ENCODE measurements at places on chromosomes 3 and 15.

DNA sequence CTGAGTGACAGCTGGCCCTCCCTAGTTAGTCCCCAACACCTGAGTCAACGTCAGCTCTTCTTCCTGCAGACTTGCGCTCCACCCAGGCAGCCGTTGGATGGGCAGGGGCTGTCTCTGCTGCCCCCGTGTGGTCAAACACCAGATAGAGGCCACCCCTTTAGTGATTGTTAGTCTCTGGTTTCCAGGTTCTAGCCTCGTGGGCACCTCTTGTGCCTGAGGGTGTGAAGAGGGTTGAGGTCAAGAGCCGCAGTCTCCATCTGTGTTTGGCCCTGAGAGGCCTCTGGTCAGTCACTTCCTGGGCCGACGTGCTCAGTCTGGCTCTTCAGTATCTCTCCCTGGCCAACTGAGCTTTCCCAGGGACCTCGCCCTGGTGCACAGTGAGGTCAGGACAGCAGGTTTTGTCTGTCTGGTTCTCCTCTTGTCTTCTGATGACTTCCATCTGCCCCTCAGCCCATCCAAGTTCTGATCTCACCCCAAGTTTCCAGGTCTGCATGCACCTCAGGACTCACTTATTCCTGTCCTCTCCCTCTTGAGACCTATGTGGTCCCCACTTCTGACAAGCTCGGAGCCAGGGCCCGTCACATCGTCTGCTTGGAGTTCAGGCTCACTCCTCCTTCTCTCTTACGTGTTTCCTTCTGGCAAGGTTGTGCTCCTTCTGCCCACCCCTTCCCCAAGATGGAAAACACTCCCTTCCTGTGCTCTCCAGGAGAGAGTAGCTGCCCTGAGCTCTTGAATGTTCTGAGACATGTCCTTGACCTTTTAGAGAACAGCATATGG is 20.9 kb downstream of the CD276 start:
- peak; percentile 79 for DNase-seq

DNA sequence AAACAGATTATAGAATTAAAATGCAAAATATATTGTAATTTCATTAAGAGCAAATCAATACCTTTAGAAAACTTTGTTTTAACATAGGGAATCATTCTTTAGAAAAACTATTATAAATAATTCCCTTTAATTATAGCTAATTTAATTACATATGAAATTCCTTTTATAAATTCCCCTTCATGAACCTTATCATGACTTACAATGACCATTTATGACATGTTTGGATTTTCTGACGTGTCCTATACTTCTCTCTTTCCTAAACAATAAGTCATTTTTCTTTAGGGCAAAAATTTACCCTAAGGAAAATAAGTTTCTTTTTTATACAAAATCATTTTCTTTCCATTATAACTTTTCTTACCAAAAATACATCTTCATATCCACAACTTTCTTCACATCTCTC is 37.8 kb downstream of the PRR20G start:
- no peak for DNase-seq

GRCh38 chr3:71112576-71112975 is 471.0 kb downstream of the FOXP1 start:
- no peak for DNase-seq

DNA sequence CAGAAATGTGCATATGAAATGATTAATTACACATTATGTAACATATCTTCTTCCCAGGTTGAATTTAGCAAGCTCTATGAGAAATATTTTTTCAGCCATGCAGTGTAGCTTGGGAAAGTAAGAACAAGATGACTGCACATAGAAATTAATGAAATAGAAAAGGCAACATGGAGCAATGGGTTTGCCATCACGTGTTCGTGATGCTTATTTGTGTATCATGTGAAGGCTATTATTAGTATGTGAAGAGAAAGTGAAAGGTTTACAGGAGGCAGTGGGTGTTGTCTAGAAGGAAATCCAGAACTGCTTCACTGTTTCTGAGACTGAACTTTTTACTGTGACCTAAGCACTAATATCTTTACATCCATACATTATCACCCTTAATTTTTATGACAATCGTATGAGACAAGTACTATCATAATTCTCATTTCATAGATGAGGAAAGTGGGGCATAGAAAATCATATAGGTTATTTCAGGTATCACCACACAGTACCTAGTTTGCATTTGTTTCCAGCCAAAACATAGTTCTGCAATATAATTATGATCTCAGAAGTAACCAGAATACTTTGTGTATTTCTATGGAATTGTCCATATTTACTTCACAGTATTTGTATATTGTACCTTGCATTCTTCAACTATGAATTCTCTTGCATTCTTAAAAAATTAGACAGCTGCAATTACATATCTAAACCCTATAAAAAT is 14.9 kb downstream of the SERPINI1 start:
- no peak for DNase-seq

- DNase-seq: no peak
Observed at GRCh38 chr15:36612063-36612788, 32.8 kb downstream of the CDIN1 start.

- no peak for DNase-seq
Observed at GRCh38 chr15:43939070-43939469, 112.3 kb downstream of the WDR76 start.

GRCh38 chr15:84818261-84819131 is 1.3 kb downstream of the ALPK3 start:
- no peak for DNase-seq

GRCh38 chr15:78616506-78616905 is 4.3 kb downstream of the CHRNA3 start:
- DNase-seq: no peak

DNA sequence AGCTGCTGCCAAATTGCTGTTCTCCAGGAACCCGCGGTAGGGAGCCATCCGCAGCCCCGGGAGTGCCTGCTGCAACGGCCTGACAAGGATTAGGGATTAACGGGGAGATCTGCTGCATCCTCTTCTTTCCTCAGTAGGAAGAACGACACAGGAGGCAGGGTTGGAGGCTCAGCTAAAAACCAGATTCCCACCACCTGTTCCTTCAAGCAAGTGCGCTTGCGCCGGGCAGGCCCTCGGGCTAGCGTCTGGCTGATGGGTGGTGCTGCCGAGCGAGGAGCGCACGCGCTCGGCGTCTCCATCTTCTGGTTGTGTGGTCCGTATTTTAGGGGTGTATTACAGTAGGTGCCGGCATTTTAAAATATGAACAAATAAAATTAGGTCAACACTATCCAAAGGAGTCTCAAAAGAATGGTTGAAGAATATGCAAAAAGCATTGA is 25.4 kb upstream of the SLC25A26 start:
- peak; percentile 66 for DNase-seq

- peak; percentile 44 for DNase-seq
Observed at GRCh38 chr15:63833021-63833696, 589 bp downstream of the HERC1 start.

- DNase-seq: no peak
Observed at GRCh38 chr3:71285086-71285485, 298.4 kb downstream of the FOXP1 start.

DNA sequence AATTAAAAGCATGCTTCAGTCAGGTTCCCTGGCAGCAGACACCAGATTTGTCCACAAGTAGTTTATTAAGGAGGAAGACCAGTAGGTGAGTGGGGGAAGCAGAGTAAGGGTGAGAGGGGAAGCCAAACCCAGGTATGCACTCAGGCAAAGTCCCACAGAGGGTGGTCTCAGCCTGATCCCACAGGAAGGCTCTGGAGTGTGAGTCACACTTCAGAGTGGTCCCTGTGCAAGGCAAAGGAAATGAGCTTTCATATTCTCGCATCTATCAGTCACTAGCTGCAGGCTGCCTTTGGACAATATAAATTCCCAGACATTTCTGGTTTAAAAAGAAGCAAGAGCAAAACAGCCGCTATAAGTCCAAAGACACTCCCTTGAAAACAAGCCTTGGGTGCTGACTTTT is 78.5 kb downstream of the TRANK1 start:
- DNase-seq: no peak

- no peak for DNase-seq
Observed at GRCh38 chr3:134869153-134869726, 74.2 kb downstream of the EPHB1 start.

- no peak for DNase-seq
Observed at GRCh38 chr3:110324171-110324705, 747.4 kb upstream of the NECTIN3 start.

GRCh38 chr15:62254137-62254934 is 89.3 kb upstream of the C2CD4B start:
- DNase-seq: peak; percentile 88

DNA sequence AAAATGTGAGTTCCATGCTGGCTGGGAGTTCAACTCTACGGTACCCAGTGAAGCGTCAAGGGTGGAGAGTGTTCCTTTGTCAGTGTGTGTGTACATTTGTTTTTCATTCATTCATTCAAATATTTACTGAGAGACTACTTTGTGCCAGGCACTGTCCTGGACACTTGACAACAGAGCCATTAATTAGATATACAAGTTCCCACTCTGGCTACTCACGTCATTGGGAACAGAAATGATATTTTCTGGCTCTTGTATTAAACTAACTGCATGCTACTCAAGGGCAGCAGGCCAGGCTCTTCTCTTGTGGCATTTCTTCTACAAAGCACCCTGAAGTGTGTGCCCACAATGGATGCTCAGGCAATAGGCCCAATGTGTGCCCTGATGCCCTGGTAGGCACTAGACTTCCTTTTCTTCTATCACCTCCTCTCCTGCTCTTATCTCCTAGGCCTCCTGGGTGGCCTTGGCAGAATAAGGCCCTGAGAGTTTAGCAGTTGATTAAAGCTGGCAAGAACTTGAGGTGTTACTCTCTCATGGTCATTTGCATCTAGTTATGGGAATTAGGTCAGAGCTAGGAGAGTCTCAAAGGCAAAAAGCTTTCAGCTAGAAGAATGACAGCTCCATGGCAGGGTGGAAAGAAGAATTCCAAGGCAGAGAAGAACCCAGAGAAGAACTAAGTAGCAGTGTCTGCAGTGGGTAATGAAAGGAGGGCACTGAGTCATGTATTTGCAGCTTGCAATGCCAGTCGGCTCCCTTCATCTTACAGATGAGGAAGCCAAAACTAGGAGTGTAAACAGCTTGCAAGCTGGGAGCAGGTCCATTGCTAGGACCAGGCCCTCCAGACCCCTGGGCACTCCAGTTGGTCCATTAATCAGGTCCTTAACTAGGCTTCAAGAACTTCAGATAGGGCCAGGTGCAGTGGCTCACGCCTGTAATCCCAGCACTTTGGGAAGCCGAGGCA is 14.0 kb upstream of the SMAD3 start:
- peak; percentile 84 for DNase-seq

GRCh38 chr15:60766391-60767128 is 287.6 kb upstream of the ICE2 start:
- DNase-seq: no peak

DNA sequence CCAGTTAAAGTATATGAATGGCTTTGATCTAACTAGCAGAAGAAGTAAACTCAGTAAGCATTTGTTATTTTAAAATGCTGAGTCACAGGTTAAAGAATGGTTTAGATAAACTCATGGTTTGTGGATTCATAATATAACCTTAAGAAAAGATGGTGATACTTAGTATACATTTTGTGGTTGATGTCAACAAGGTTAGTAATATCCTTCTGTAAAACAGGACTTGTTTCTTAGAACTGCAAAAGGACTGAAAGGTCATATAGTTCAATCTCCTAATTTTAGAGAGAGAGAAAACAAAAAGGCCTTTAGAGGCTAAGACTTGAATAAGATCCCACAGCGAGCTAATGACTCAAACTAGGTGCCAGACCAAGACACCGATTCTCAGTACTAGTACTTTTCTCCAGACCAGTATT is 50.0 kb downstream of the STRIT1 start:
- DNase-seq: no peak

DNA sequence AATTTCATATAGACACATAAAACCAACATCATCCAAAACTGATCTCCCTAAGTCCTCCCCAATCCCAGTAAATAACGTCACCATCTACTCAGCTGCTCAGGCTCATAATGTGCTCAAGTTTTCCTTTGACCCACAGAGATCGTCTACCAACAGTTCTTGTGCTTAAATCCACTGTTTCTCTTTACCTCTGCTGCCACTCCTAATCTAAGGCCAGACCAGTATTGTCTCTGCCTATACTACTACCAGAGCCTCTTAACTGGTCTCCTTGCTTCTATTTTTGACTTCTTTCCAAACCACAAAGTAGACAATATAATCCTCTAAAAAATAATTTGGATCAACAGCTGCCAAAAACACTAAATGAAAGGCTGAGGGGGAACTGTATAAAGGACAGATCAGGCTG is 65.3 kb downstream of the CLASP2 start:
- DNase-seq: no peak

- no peak for DNase-seq
Observed at GRCh38 chr15:100949691-100950090, 30.5 kb downstream of the LRRK1 start.

DNA sequence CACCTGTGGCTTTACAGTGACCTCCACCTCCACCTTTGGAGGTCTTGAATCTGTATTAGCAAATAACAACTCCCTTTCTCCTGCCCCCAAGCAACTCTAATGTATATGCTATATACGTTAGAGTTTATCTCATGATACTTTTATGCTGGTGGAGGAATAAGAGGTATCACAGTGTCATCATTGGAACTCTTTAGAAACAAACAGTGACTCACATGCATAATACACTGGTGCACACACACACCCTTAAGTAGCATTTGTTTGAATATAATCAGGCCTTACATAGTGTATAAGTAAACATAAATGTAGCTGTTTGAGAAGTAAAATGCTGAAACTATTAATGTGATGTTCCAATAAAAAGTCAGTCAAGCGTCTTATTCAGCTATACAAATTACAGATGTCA is 280.2 kb upstream of the C2CD4B start:
- no peak for DNase-seq

DNA sequence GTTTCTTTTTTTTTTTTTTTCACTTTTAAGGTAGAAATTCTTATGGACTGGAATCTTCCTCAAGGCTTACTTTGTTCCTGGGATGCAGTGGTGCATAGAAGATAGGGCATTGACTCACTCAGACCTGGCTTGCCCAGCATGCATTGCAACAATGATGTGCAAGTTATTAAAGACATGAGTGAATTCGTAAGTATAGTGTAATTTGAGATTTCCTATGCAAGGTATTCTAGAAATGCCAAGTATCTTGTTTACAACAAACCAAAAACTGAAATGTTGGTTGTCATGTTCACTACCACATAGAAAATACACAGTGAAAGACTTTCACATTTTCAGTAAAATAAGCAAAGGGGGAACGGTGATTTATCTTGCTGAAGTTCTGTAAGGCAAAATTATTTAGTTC is 56.5 kb upstream of the FNDC3B start:
- DNase-seq: no peak

GRCh38 chr15:81225161-81225671 is 28.5 kb downstream of the IL16 start:
- peak; percentile 88 for DNase-seq

GRCh38 chr3:195757827-195758226 is 37.0 kb downstream of the MUC20 start:
- DNase-seq: no peak

GRCh38 chr15:36798366-36798765 is 218.9 kb downstream of the CDIN1 start:
- DNase-seq: no peak

DNA sequence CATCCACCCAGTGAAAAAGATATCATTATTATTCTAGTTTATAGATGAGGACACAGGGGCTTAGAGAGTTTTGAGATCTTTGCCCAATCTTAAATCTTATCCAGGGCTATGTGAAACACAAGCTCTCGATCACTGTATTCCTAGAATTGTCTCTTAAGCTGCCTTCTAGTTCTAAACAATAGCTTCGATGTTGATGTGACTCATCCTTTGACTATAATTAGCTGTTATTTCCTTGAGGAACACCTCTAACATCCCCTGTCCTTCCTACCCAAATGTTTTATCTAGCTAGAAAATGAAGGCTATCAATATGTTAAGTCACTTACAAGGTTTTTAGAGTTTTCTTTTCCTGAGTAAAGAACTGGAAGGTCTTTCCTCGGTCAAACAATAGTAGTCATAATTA is 83.1 kb upstream of the STAC start:
- DNase-seq: no peak

GRCh38 chr3:47722859-47723258 is 58.8 kb downstream of the SMARCC1 start:
- DNase-seq: no peak

Data from right cardiac atrium (tissue), 5 donors.